ENCODE measurements at places on chromosomes 3 and 15.

DNA sequence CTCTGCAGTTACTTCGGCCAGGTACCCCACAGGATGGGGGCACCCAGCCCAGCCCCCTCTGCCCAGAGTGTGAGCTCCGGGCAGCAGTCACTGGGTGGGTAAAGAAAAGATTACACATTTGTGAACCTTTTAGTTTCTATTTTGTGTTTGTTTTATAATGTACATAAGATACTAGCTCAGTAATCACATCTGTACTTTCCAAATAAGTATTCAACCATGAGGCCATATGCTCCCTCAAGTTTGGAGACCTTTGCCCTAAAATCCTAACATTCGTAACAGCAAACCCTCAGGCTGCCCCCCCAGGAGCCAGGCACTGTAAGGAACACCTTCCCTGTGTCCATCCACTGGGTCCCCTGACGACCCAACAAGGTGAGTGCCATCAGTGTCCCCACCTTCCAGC is 68.3 kb upstream of the SLC6A6 start:
- DNase-seq, result no peak

- DNase-seq, result no peak
Measured at GRCh38 chr15:101053261-101053660, 134.1 kb downstream of the LRRK1 start.

DNA sequence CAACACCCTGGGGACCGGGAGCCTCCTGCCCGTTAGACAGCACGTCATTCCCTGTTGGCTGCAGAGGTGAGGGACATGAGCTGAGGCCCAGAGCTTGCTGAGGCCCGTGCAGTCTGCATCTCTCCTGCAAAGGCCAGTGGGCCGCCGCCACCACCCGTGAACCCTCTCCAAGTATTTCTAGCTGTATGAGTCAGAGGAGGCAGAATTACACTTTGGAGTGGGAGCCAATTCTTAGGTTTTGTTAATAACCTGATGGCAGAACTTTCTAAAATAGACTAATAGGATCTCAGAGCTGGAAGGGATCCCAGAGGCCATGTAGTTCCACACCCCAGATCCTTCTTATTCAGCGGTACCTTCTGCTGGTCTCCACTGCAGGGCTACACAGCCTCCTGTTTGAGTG is 335.2 kb upstream of the CTDSPL start:
- DNase-seq, result no peak

GRCh38 chr15:91100814-91101607 is 954 bp downstream of the SV2B start:
- no peak for DNase-seq
